Hindlimb muscle (tissue), 1 donor: ENCODE measurements at places on chromosomes 2 and 18.

DNA sequence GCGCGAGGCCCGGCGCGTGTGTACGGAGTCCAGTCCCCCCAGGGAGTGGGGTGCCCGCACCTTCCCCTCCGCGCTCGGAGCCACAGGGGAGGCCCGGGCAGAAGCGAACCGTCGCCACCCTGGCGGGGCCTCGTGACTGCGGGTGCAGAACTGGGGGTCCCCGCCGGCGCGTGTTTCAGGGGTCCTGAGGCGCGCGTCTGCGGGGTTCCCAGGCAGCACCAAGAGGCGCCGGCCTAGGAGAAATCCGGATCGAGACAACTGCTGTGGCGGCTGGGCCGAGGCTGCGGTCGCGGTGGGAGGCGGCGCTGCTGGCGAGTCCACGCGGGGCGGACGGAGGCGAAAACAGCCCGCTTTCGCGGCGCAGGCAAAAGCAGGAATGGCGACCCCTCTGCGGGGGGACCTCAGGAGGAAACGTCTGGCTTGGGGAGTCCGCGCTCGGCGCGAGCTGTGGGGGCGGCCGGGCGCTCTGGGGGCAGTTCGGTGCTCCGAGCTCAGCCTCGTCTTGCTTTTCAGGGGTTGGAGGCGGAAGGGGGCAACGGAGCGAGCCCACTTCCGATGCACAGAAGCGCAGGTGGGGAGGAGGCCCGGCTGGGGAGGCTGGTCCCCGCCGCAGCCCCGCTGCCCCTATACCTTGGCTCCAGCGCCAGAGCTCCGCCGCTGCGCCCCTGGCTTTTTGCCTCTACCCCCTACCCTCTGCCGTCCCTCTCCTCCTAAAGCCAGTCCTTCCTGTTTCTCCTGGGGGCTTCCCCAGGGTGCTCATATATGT, 81.5 kb upstream of the LDLRAD4 start:
- peak; percentile 51 for DNase-seq

DNA sequence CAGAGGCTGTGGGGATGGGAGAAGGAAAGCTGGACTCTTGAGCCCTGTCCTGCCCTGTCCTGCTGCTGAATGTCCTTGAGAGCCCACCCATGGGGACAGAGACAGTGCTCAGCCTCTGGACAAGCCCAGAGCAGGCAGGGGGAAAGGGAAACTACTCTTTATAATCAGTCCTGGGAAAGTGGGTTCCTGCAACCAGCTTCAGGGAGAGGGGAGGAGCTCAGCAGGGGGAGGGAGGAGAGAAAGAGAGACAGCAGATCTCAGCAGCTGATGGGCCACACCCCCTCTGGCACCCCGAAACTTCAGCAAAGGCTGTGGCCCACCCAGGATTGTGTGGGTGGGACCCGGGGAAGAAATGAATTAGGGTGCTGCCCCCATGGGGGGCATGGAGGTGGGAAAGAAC, 11.6 kb downstream of the ECEL1 start:
- DNase-seq: no peak

DNA sequence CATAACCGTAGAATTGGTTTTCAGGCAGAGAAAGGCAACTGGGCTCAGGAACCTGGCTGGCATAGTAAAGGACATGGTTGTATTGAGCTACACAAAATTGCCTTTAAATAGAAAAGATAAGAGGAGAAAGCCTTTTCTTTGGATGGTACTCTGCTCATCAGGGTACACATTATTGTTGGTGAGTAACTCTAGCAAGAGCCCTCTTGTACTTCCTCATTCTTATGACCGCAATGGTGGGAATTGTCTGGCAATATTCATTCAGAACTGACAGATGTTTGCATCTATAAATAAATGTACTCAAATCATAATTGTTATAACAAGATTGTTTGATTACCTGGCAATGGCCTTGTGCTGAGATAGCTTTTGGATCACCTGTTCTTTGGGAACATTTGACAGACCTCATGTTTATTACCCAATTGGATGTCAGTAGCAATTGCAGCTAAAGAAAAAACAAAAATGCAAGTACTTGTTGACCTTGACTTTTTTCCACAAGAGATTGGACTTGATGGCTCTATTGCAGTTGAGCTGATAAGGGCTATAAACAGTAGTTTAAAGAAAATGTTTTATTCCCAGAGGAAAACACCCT, 43.9 kb downstream of the MEIS1 start:
- no peak for DNase-seq

DNA sequence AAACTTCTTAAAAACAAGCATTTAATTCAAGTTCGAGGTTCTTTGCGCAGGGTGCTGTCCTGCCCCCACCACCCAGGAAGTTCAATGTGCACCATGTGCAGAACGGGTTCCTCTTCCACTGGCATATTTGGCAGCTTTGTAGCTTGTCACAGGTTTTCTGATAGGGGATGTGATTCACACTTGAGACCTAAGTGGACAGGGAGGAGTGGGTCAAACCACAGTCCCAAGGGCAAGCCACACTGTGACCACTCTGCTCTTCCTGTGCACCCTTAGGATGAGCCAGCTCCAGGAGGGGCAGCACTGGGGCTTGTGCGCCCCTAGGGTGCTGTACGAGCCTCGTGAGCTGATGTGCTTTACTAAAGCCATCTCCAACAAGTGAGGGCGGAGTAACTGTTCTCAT, 82.5 kb downstream of the TGFA start:
- DNase-seq: no peak

GRCh38 chr18:12946549-12947284, 1.1 kb upstream of the SEH1L start:
- peak; percentile 39 for DNase-seq

DNA sequence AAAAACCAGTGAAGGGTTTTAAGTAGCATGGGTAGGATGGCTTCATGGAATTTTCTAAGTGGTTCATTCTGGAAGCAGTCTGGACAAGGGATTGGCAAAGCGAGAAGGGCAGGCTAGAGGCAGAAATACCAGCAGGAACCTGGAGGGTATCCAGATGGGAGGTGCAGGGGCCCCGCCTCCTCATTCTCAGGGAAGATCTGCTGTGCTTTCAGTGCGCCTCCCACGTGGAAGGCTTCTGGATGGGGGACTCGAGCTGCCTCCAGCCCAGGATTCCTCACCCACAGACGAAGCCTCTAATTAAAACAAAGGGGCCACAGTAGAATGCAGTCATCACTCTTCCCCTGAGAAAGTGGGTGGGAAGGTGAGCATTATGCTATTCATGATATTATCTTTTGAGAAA, 79.8 kb downstream of the VSNL1 start:
- no peak for DNase-seq

DNA sequence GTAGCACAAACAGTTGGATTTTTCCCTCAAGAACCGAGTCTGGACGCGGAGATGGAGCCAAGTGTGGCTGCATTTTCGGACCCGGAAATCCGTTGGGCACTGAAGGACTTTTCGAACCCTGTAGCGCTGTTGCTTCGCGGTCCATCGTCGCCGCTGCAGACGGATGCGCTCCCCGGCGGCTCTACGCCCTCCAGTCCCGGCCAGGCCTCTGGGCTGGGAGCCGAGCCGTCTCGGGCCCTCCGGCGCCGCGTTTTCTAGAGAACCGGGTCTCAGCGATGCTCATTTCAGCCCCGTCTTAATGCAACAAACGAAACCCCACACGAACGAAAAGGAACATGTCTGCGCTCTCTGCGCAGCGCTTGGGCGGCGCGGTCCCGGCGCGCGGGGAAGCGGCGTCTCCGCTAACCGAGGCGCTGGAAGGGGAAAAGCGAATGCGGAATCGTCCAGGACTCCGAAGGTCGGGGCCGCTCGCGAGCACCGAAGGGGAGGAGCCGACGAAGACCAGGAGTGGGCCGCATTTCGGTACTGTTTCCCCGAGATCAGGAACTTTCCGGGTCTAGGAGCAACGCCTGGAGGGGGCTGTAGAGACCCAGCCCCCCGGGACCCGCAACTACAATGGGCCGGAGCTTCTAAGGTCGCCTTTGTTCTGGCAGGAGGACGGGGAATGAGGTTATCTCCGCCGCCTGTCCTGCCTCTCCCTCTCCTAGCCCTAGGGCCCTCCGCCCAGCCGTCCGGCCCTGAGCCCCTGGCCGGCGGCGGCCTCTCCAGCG, 3.2 kb downstream of the EMX1 start:
- peak; percentile 37 for DNase-seq

- DNase-seq: no peak
Observed at GRCh38 chr2:73749314-73749713, 12.2 kb upstream of the TPRKB start.

DNA sequence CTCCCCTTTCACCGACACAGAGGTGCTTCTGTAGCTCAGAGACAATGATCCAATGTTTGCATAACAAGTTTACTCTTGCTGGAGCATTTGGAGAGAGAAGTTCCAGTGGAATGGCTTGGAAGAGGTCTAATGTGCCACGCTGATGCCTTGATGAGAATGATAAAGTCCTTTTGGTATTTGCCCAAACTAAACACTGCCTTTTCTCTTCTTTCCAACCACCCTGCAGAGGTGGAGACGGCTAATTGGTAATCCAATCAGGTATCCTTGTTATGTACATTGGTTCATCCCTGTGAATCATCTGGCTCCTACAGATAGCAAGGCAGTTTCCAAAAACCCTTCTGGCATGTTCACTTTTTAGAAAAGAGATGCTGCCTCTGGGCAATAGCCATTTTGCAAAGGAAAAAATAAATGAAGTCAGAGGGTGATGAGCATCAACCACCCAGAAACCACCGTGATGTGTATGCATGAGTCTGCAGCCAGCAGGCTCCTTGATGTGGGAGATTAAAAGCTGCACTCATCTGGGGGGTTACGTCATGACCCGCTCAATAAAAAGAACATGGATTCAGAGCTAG, 40.6 kb downstream of the KIAA2012 start:
- DNase-seq: no peak

DNA sequence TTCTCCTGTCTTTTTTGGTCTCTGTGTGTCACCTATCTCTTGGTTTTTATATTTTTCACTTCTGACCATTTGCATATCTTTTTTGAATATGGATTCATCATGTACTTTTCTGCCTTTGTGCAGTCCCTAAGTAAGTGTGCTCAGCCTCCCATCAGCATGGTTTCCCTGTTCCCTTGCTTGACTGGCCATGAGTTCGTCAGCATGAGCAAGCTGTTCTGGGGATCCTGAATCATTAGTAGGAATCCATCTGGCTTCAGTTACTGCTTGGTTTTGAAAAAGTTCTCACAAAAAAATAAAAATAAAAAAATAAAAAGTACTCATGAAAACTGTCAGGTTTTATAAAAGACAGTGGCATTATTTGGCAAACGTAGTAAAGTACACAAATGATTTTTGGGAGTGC, 144.1 kb downstream of the NCOA1 start:
- no peak for DNase-seq

DNA sequence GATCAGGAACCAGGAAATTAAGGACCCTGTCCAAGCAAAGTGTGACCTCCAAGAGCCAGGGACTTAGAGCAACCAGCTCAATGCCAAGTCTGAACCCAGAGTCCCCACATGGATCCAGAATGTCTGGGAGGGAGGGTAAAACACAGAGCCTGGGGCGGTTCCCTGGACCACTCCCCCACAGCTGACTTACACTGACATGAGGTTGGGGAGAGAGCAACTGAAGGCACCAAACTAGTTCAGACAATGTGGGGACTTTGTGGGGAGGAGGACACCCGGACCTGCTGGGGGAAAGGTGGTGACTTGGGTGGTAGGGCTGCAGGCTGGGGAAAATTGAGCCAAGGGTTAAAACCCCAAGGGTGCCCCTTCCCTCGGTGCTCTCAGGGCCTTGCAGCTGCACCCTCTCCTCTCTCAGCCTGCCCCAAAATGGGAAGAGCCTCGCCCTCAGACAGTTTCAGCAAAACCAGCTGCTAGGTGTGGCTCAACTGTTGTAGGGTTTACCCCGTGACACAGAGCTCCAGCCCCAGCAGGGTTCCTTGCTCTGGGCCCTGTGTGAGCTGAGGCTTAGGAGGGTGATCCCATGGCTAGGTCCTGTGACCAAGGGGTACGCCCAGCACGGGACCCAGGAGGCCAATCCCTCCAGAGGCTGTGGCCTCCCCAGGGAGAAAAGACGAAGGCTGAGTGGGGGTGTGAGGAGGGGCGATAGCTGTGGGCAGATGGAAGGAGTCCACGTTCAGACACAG, 28.6 kb downstream of the MARCO start:
- no peak for DNase-seq

DNA sequence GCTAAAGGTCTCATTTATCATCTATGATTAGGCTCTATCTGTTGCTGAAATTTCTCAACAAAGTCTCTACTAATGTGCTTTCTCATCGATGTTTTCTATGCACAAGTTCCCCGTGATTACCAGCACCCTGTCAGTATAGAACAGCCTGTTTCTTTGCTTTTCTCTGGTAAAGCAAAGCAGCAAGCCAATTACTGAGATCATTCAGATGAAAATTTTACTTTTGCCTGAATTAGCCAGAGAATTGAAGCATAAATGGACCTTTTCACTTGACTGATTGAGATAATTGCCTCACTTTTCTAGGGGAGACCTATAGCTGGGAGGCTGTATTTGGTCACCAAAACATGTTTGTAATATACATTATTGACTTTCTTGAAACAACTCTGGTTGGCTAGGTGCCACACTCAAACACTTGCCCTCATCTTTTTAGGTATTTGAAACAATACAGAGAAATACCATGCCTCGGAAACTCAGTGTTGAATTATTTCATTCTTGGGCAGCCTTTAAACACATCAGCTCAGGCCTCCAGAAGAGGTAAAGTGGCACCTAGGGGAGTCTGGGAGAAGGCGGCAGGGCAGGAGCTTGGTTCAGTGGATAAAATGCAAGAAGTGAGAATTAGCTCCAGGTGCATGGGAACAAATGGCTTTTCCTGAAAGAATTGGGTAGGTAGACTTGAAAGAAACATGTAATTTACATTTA, 96.2 kb downstream of the GALNT3 start:
- no peak for DNase-seq

- no peak for DNase-seq
Observed at GRCh38 chr2:197599285-197599965, 76.0 kb downstream of the RFTN2 start.

DNA sequence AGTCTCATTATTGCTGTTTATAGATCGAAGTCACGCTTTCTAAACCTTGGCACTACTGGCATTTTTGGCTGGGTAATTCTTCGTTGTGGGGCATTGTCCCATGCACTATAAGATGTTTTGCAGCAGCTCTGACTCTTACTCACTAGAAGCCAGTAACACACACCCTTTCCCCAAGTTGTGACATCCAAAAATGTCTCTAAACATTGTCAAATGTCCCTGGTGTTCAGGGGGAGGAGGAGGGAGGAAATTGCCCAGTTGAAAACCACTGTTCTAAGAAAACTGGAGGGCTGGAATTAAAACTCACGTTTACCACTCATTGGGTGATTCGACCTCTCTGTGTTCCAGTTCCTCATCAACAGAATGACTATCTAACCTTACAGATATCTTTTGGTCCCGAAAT, 115.7 kb upstream of the KLF7 start:
- no peak for DNase-seq
